ENCODE measurements at places on chromosomes 1 and 21.

- H3K27ac ChIP-seq, result no peak overlapping the region
- no peaks in the 10 kb centered on the region for H3K36me3 ChIP-seq
- DNase-seq, result no peak
- H3K4me1 ChIP-seq, result no peaks in the 10 kb centered on the region
- H3K27me3 ChIP-seq, result no peaks in the 10 kb centered on the region
These were observed 125.1 kb upstream of the COL6A1 start for GRCh38 chr21:45856442-45856841.

DNA sequence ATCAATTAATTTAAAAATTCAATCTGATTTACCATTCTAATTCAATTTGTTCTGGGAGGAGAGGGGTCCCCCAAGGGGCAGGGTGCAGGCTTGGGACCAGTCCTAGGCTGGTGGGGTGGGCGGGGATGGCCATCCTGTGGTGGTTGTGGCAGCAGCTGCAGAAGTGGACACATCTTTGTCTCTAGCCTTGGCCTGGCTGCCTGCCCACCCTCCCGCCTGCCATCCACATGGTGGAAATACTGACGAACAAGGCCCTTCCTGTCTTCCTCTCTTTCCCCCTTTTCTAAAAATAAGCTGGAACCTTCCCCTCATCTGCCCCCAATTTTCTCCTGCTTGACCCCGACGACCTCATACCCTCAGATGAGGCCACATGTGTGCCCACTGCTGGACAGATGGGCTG lies 130.9 kb downstream of the FOXD2 start:
- H3K27ac ChIP-seq, result no peak overlapping the region
- H3K4me3 ChIP-seq, result no peak overlapping the region
- no peaks in the 10 kb centered on the region for H3K27me3 ChIP-seq
- no peaks in the 10 kb centered on the region for H3K36me3 ChIP-seq
- no peak for DNase-seq
- peaks cover 11% of the 10 kb centered on the region for H3K4me1 ChIP-seq

- H3K4me1 ChIP-seq, result peaks cover 10% of the 10 kb centered on the region
- no peaks in the 10 kb centered on the region for H3K36me3 ChIP-seq
- 0 out of 2 replicates have a peak, but pooled peaks cover 4% of the 10 kb centered on the region for H3K27me3 ChIP-seq
These were observed 52.4 kb upstream of the ACADM start for GRCh38 chr1:75672108-75672507.

- no peaks in the 10 kb centered on the region for H3K36me3 ChIP-seq
- no peak overlapping the region for H3K27ac ChIP-seq
- H3K4me1 ChIP-seq, result no peaks in the 10 kb centered on the region
- no peaks in the 10 kb centered on the region for H3K27me3 ChIP-seq
- DNase-seq, result no peak
These were observed 33.5 kb downstream of the EPHA10 start for GRCh38 chr1:37731312-37732019.

DNA sequence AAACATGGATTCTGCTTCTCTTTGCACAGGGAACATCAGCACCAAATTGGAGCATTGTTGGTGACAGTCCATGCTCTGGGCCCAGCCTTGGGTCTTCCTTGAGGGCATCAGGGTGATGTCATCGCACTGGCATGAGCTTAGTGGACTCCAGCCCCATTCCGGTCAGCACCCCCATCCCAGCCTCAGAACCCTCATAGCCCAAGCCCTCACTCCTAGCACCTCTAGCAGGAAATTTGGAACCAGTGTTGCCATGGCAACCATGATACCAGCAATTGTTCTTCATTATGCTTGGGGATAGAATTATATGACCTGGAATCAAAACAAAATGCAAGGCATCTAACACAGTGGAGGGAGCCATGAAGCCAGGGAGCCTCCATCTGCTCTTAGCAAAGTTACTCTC lies 83.1 kb downstream of the VWA5B1 start:
- DNase-seq, result no peak
- H3K36me3 ChIP-seq, result no peaks in the 10 kb centered on the region
- no peaks in the 10 kb centered on the region for H3K27me3 ChIP-seq
- H3K27ac ChIP-seq, result no peak overlapping the region

- H3K36me3 ChIP-seq, result no peaks in the 10 kb centered on the region
- H3K4me1 ChIP-seq, result no peaks in the 10 kb centered on the region
- peaks cover 67% of the 10 kb centered on the region for H3K27me3 ChIP-seq
- no peak overlapping the region for H3K4me3 ChIP-seq
These were observed 106.7 kb upstream of the C8B start for GRCh38 chr1:57072401-57073110.

Data from PC-3 (cell line).